ENCODE measurements at places on chromosomes 16 and 17.

- ATAC-seq: no peak
These were observed 30.2 kb downstream of the TPSG1 start for GRCh38 chr16:1194665-1195392.

GRCh38 chr16:69851491-69852240, 89.5 kb downstream of the WWP2 start:
- ATAC-seq: no peak

- no peak for ATAC-seq
These were observed 102.0 kb downstream of the SOX9 start for GRCh38 chr17:72222661-72223380.

DNA sequence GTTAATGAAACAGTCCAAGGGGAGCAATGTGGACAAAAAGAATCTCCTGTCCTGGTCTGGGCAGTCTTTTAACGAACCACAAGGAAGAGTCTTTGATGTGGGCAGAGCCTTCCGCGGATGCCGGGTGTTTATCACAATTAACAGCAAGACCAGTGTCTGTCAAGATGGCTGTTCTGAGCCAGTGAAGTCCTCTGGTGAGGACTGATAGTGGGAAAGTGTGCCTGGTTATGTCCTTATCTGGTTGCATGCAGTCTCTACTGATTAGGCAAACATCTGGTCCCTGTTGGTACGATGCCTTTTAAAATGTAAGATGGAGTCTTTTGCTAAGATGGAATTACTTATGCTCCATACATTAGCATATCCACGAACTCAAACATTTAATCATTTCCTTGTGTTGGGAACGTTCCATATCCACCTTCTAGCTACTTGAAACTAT, 88.5 kb downstream of the ZNF18 start:
- ATAC-seq: no peak

- ATAC-seq: no peak
These were observed 187.0 kb downstream of the SEC14L1 start for GRCh38 chr17:77327566-77328464.

DNA sequence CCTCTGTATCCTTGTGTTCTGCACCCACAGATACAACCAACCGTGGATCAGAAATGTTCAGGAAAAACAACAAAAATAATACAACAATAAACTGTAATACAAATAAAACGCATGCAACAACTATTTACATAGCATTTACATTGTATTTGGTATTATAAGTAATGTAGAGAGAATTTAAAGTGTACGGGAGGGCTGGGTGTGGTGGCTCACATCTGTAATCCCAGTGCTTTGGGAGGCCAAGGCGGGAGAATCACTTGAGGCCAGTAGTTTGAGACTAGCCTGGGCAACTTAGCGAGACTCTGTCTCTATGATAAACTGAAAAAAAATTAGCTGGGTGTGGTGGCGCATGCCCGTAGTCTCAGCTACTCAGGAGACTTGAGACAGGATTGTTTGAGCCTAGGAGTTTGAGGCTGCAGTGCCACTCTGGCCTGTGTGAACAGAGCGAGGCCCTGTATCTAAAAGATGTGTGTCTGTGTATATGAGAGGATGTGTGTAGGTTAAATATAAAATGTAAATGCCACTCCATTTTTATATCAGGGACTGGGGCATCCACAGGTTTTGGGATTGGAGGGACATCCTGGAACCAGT, 13.3 kb downstream of the SEC14L1 start:
- no peak for ATAC-seq

DNA sequence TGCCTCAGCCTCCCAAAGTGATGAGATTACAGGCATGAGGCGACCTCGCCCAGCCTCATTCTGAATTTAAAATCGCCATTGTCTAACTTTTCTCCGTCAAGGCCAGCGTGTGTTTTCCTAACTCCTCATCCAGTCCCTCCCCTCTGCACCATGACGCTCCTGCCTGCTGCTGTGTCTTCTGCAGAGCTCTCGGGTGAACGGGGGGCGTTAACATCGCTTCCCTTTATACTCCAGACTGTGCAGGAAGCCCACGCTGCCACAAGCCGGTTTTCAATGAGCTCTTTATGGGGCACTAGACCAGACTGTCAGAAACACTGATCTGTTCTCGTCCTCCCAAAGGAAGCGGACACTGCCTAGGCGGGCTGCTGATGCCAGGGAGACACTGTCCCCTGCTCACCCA, 13.2 kb downstream of the AANAT start:
- peak; percentile 26 for ATAC-seq

- no peak for ATAC-seq
These were observed 115.3 kb downstream of the CEP112 start for GRCh38 chr17:66076546-66077190.

- no peak for ATAC-seq
These were observed 172.5 kb downstream of the HS3ST3A1 start for GRCh38 chr17:13429201-13429600.

- ATAC-seq: no peak
These were observed 1.2 kb downstream of the RHOT1 start for GRCh38 chr17:32143527-32143870.

GRCh38 chr16:4733211-4733742, 794 bp downstream of the ANKS3 start:
- no peak for ATAC-seq

DNA sequence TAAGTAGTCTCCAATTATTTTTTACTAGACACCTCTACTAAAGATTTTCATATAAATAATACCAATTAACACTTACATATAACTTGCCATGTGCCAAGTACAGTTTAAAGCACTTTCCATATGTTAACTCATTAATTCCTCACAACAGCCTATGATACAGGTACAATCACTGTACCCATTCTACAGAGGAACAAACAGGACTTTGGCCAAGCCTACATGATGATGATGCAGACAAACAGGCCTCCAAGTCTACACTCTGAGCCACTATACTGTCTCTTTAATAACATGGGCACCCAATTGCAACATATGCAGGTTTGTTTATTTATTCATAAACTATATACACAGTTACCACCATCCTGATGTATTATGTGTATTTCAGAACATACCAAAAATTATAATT, 46.0 kb downstream of the TOX3 start:
- no peak for ATAC-seq

DNA sequence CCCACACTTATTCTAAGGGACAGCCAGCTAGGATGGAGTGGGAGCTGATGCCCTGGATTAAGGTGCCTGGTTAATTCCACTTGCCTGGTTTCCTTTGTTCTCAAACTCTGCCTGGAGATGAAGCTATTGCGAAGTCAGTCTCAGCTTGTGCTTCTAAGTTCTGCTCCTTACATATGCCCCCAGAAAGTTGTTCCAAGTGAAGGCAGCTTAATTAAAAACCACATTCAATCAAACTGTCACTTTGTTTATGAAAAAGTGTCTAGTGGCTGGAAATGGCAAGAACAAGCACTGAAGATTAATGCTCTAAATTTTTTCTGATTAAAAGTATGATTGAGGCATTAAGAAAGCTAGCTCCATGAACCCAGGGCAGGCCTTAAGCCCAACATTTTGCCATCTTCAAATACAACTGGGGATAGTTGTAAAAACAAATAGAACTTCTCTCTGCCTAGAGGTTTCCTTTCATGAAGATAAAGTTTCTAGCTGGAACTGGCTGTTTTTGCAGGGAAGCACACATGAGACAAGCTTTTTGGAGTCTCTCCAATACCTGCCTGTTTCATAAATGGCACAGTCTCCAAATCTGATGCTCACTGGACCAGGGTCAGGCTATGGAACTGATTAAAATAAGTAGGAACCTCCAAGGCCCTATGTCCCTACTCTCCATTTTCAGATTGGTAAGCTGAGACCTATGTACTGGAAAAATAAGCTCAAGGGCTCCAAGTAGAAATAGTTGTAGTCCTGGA, 100.9 kb downstream of the GRIN2A start:
- peak; percentile 65 for ATAC-seq

DNA sequence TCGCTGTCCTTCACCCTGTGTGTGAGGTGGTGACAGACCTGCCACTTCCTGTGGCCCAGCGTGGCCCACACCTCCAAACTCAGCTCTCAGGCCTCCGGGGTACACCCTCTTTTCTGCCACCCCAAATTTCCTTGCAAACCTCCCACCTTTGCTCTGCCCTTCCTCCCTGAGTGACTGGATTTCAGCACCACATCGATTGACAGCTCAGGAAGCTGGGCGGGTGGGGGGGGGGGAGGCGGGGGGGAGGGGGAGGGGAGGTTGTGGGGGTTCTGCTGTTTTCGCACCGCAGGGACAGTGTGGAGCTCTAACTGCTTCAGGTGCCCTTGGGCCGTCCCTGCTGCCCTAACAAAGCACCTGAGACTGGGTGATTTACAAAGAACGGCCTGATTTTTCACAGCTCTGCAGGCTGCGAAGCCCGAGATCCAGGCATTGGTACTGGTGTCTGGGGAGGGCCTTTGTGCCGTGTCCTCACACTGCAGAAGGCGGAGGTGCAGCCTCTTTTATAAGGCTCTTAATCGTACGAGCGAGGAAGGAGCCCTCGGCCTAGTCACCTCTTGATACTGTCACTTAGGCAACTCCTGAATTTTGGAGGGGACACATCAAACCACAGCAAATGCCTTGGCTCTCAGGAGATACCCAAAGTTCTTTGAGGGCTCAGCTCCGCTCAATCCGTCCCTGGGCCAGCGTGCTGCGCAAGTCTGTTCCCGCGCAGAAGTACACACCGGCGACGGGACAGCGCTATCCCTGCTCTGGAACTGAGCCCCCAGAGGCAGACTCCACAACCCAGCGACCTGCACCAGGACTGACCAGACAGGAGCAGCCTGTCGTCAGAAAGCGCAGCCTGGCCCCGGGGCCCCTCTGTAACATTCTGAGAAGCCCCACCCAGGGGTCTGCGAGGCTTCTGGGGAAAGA, 3.6 kb downstream of the NDUFAF8 start:
- ATAC-seq: no peak

DNA sequence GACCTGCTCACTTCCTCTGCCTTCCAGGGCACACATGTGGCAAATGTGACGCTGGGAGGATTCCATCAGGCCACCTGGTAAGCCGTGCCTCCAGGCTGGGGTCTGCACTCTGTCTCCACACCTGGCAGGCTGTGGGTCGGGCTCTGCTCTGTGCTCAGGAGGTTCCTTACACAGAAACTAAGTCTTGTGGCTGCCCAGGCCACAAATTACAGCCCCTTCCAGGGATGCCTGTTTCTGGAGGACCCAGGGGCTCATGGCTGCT, 58.2 kb downstream of the RMI2 start:
- no peak for ATAC-seq

DNA sequence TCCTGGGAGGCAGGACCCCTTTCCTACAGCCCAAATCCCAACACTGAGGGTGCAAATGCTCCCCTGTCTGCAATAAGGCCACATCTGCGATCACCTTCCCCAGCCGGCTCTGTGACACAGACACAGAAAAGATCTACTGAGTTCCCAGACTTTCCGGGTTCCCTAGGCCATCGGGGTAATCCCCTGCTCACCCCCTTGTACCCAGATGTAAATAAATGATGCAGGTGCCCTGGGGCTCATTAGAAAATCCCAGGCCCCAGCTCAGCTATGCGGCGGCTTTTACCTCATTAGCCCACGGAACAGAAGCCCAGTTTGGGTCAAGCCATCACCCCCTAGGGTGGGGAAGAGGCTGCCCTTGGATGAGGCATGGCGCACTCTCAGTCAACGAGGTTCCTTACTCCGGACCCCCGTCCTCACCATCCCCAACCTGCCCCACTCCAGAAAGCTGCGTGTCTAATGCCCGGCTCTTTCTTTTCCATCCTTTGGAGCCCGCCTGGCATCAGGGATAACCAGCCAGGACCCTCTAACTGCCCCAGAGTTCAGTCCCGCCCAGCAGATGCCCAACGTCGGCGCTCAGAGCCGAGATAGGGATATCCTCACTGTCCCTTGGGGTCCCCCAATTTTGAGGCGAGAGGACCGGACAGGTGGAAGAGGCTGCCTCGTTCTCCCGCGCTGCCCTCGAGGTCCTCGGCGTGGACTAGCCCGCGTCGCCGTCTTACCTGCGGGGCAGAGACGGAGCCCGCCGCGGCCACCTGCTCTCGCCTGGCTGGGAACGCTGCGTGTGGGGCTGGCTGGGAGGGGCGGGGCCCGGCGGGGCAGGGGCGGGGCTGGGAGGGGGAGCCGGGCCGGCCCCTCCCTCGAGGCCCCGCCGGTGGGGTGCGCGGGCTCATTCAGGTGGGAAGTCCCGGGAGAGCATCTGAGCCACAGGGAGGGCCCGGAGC, at the start of gene ZNF385C:
Gene ZNF385C, minus strand, starts transcription at position 783 of the 941 bp plus-strand sequence. CDS start 35,417 bp downstream, outside the sequence.
- ATAC-seq: no peak

DNA sequence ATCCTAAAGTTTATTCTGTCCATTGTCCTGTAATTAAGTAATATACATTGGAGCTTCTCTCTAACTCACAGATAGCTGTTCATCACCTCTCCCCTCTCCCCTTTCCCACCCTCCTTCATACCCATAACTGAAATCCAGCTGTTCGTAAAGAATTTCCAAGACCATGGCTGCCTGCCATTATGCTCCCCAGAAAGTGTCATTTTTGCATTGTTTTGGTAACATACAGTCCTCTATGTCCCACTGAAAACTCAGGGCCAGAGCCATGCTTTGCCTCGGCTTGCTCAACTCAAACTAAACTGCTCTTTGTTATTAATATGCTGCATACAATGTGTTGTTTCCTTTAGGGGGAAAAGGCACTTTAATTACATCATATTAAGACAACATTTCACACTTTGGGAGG, 132.0 kb downstream of the MRTFB start:
- ATAC-seq: no peak

GRCh38 chr17:40813804-40814203, 8.6 kb downstream of the KRT10 start:
- ATAC-seq: no peak

GRCh38 chr17:81239714-81240555, 817 bp downstream of the NDUFAF8 start:
- ATAC-seq: no peak

DNA sequence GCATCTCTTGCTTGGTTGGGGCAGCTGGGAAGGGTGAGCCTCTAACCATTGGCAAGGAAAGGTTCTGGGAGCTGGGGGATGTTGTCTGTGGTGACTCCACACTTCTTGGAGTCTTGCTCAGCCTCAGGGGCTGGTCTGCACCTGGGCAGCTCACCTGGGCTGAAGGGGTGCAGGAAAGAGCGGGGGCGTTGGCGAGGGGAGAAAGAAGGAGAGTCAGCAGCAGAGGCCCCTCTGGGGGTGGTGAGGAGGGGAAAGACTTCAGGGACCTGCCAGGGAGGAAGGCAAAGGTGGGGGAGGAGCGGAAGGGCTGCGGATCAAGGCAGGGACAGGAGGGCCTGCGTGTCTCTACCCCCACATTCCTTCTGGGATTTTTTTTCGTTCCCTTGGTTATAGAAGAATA, 47.7 kb downstream of the CCDC42 start:
- ATAC-seq: no peak

DNA sequence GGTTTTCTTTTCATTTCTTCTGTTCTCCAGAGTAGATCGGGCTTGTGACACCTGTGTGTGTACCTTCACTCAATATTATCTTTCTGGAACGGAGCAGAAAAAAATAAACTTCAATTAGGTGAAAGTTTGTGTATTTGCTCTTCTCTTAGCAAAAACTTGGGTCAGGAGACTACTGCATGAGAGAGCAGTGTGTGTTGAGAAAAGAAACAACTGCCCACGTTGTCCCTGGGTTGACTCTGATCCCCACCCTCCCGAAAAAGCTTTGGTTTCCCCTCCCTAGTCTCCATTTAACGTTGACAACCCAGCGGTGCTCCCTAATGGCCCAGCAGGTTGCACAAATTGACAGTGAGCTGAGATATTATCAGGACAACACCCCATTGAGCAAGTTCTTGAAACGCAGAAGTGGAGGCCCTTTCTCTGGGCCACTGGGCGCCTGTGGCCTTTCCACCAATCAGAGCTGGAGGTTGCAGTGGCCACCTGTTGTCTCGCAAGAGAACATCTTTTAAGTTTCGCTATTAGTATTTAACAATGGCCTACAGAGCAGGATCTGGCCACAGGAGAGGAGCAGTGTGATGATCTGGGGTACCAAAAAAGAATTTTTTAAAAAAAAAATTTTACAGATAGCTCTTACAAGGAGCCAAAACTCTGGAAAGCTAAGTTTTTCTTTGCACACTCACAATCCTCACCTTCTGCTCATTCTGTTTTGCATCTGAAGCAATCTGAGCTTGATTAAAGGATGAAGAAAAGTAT, 1.5 kb upstream of the TOX3 start:
- ATAC-seq: no peak

Data from gastroesophageal sphincter (tissue), 4 donors.